Stimulated activated memory B cell treated with anti-CD40 and anti-IgM and Interleukin-4, amounts not matched to agents 10 μg/mL and 1 μg/mL and 100 μg/mL, for 72 hours (primary cell): ENCODE measurements at places on chromosomes 4 and X.

DNA sequence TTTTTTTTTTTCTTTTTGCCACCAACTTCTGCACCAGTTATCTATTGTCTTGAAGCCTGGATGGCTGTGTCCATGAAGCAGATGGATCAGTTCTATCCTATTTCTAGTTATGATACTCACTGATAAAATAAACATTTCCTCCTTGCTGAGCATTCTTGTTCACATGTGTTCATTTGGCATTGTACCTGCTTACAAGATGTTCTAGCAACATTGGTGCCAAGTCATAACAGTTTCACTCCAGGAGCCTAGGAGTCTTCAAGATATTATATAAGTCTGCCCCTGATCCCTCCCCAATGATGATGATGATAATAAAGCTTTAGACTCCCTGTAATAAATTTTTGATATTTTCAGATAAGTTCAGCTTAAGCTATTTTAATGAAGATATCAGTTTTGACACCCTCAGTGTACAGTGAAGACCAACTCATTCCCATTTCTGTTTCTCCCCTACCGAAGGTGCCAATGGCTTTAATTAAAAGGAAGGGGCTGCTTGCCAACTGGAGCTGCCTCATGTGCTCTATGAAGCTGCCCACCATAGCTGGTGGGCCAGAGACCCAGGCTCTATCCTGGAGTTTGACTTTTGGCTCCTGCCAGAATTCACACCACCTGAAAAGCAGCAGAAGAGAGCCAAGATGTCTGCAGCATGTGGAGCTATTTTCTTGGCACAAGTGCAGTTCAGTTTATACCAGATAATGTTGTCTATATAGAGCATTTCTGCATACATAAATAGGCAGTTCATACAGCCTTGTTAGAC is 265.4 kb upstream of the TET2 start:
- ATAC-seq: no peak

- ATAC-seq: no peak
Measured at GRCh38 chr4:143383005-143383574, 46.4 kb downstream of the GAB1 start.

DNA sequence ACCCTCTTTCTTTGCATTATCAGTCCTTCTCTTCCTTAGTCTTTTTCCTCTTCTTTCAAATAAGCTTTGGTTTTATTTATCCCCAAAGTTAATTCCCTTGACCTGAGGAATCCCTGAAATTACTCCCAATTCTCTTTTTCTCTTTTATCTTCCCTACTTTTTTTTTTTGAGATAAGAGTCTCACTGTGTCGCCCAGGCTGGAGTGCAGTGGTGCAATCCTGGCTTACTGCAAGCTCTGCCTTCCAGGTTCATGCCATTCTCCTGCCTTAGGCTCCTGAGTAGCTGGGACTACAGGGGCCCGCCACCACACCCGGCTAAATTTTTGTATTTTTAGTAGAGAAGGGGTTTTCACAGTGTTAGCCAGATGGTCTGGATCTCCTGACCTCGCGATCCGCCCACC is 17.8 kb downstream of the CAMK2D start:
- ATAC-seq: no peak

GRCh38 chr4:3160438-3160837 is 86.0 kb downstream of the HTT start:
- no peak for ATAC-seq

DNA sequence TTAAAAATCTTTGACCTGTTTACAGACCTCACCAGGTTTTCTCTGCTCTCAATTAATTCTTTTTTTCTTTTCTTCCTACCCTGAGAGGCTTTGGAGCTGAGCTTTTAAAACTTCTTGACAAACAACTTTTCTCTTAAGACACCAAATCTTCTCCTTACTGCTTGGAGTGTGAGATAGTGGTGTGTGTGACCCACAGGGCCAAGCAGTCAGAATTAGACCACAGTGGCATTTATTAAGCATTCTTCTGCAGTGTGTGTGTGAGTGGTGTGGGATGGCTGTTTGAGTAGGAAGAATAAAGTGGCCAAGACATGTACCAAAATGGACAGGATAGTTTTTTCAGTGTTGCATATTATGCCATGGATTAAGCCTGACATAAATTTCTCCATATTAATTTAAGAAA is 665.1 kb downstream of the RAPGEF2 start:
- no peak for ATAC-seq

- no peak for ATAC-seq
Measured at GRCh38 chrX:151397741-151398070, 700 bp downstream of the VMA21 start.

- ATAC-seq: no peak
Measured at GRCh38 chr4:126468144-126468543, 1153.4 kb downstream of the FAT4 start.

- ATAC-seq: no peak
Measured at GRCh38 chr4:5686338-5686737, 22.0 kb downstream of the EVC2 start.

DNA sequence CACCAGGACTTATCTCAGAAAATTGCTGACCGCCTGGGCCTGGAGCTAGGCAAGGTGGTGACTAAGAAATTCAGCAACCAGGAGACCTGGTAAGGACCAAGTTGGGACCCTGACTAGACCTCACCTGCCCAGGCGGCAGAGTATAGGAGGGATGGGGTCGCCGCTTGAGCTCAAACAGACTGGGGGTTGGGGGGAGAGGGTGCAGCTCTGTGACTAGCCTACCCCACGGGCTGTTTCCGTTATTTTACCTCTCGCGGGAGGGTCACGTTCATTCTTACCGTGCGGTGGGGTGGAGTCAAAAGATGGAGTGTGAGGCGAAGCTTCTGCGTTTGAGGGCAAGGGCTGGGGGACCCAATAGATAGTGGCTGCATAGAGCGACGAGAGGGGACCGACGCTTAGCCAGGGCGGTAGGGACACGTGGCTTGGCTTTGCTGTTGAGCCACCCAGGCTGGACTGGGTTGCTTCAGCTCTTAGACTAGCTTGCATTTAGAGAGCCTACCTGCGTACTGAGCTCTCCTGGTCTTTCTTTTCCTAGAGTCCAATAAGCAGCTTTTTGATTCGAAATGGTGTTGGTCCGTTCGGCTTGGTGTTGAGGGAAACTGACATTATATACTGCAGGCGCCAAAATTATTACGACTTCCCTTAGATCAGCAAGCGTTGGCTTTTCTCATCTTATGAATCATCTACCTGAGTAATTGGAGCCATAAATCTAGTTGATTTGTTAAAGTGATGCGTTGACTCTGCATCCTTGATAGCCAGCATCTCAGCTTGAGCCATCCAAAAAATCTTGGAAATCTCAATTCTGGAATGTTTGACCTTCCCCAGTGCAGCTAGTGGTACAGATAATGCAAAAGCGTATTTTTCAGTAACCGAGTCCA is 591 bp downstream of the PRPS1 start:
- ATAC-seq: peak; percentile 78

DNA sequence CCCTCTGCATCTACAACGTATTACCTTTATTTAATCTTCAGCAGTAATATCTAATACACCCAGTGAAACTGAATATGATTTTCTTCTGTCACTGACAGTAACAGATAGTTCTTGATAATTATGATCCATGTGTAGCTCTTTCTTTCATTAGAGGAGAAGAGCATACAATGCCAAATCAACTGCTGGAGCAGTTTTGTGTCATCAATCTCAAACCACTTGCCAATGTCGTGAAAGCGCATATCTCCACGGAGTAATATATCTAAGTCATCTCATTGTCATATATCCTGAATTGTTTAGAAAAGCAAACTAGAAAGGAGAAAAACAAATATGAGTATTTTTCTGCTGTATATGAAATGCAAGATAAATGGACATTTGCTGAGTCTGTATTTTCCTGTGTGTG is 47.9 kb downstream of the DCAF8L1 start:
- ATAC-seq: no peak

DNA sequence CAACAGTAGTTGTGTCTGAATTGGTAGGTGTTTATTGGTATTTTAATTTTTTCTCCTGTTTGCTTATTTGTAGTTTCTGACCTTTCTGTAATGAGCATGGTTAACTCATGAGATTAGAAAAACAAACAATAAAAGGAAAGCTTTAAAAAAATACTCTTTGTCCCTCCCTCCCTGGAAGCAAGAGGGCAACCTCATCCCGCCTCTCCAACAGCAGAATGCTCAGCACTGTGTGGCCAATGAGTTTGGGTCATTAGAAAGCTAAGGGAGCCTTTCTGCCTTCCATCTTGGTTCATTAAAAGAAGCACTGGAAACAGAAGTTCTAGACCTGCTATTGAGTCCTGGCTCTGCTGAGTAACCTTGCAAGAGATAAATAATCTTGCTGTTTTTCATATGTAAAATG is 33.9 kb downstream of the TRPC5 start:
- no peak for ATAC-seq

DNA sequence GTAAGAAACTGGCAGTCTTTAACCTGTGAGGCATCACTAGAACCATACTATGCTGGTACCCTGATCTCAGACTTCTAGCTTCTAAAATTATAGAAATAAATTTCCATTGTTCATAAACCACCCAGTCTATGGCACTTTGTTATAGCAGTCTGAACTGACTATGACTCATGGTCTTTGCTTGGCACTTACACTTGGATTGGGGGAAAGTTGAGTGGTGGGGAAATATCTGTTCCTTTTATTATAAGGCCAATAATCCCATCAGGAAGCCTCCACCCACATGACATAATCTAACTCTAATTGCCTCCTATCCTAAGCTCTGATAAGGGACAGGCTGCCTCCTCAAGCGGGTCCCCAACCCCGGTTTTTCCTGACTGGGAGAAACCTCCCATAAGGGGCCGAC is 61.4 kb upstream of the PACRGL start:
- no peak for ATAC-seq

DNA sequence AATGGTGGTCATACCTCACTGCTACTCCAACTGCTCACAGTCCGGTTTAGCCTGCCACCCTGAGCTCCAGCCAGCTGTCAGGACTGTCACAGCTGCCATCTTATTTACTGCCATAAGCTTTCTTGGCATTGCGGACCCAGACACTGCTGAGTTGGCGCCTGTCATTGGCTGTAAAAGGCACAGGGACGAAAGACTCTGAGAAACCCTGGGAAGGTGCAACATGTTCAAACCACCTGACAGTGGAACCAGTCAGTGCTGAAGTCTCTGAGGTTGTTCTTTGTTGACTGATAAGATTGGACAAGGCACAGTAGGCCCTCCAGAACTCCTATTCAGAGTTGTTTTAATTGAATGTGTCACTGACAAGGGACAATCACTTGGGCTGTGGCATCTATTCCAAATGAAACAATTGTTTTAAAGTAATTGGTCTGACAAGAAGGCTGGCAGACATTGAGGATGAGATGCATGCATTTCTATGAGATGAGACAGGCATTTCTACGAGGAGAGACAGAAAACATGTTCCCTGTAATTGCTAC is 927.8 kb downstream of the STPG2 start:
- ATAC-seq: no peak

DNA sequence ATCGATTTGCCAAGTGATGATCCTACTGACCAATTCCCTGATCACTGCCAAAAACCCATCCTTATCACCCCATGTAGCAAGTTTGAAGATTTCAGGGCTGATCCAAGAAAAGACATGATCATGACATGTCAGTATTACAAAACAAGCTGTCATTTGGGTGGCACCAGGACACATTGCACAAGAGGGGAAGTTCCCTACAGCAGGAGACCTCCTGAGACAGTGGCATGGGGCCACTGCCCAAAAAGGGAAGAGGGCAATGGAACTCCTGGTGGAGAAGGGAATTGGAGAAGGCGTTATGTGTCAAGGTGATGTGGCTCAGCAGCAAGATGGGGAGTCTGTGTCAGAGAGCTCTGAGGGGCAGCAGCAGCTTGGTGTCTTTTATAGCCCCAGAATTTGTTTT is 43.4 kb downstream of the ZNF182 start:
- no peak for ATAC-seq

- ATAC-seq: no peak
Measured at GRCh38 chr4:14180983-14181601, 553.6 kb upstream of the BOD1L1 start.

- peak; percentile 41 for ATAC-seq
Measured at GRCh38 chr4:121072224-121073003, at the start of gene NDNF. TSS of gene NDNF (minus strand) at chr4:121072535. CDS start at chr4:121045837, 26,698 bp downstream.

GRCh38 chr4:21205821-21206531 is 505.7 kb downstream of the PACRGL start:
- ATAC-seq: no peak

- no peak for ATAC-seq
Measured at GRCh38 chr4:153669838-153670237, 14.2 kb upstream of the TLR2 start.

- ATAC-seq: no peak
Measured at GRCh38 chrX:40209951-40210617, 112.3 kb upstream of the BCOR start.

DNA sequence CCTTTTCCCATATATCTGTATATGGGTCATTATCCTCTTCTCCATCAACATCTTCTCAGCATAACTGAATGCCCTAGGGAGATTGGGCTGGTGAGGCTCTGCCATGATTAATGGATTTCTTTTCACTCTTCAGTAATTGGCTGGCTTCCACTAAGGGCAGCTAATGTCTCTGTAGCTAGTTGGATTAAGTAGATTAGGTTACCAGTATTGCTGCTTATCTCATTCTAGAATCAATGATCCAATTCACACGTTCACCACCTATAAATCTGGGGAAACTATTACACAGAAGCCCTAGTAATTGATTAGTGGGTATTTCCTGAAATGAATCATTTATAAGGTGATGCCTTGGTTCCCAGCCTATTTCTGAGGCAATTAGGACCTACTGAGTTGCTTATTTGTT is 94.8 kb downstream of the KDR start:
- no peak for ATAC-seq

DNA sequence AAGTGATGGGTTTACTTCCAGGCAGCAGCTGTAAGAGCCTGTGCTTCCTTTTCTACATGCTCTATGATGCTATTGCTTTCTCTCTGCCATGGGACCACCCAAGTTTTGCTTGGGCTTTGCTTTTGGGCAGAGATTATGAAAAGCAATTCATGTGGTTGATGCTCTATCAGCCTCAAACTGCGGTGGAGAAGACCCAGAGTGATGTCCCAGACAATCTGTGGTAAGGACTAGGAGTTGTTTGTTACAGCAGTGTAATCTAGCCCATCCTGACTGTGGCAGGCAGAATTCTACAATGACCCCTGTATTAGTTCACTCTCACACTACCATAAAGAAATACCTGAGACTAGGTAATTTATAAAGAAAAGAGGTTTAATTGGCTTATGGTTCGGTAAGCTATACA is 9.2 kb upstream of the CYTL1 start:
- no peak for ATAC-seq

GRCh38 chr4:184387351-184387750 is 87.0 kb downstream of the IRF2 start:
- peak; percentile 49 for ATAC-seq

DNA sequence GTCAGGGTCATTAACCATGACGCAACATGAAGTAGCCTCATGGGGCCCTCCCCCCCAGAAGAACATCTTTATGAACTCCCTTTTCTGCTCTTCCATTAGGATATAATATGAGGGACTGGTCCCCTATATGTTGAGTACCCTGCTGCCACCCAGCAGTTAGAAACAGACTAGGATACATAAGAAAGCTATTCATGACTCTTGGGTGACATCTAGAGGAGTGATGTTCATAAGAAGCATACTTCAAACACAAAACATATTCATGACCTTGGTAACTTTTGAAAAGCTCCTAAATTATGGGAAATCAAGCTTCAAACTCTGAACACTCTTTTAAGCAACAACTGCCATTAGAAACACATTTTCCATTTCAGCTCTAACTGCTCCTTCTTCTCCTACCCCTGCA is 155.2 kb upstream of the SPIN4 start:
- no peak for ATAC-seq

- ATAC-seq: no peak
Measured at GRCh38 chr4:102637391-102637790, 123.4 kb downstream of the MANBA start.
